ENCODE measurements at places on chromosomes 12 and 14.

GRCh38 chr14:74973905-74974363 lies 18.5 kb upstream of the PGF start:
- no peak for DNase-seq

DNA sequence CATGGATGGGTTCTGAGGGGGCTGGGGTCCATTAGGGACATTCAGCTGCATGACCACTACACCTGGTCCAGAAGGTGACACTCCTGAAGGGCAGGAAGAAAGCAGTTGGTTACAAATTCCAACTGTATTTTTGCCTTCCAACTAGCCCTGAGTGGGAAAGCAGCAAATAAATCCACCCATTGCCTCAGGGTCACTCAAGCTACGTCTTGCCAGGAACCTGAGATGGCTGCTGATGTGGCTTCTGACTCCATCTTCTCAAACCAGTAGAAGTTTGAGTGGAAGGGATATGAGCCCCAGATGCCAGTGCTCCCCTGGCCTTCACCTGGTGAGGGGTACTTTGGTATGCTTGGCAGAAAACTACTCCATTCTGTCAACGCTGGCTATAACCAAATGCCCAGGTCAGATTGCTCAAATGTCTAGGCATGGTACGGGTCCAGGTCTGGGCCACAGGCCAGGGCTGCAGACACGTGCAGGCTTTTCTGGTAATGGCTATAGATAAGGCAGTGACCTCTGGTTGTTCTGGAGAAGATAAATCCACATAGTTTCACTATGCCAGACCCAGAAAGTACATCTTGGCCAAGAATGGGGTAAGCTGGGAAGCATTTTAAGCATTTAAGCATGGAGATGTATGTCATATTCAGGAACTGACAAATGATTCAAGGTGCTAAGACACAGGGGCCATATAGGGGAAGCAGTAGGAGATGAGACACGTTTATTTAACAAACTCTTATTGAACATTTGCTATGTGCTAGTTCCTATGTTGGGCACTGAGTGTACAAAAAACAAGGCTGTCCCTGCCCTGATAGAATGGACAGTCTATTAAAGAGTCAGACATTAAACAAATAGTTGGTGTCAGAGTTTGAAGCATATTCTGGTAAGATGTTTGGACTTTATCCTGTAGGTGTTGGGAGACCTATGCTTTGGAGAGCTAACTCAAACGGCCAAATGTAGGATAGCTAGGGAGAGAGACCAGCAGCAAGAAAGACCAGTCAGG lies 8.3 kb upstream of the STAC3 start:
- no peak for DNase-seq

DNA sequence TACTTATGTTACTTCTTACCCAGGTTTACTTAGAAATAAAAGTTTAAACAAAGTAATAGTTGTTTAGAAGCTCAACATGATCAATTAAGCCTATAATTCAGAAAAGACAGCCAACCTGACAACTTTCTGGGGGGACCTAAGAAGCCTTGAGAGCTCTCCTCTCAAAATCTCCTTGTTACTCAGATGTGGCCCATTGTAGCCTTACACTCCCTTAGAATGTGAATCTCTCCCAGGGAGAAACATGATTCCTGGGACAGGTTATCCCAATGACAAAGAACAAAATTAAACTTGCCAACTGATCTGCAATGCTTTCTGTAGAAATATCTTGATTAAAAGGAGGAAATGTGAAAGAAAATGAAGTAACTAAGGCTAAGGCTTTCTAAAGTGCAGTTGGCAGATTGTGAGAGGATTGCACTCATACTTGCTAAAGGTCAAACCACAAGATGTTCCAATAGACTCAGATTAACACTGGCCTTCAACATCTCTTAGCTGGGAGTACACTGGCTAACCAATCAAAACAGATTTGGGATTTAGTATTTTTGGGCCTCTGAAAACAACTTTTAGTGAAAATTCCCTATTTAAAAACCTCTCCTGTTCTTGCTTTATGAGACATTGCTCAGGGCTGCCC lies 72.3 kb upstream of the TMX1 start:
- DNase-seq, result no peak

GRCh38 chr14:73738518-73739173 lies 24.5 kb upstream of the PNMA1 start:
- no peak for DNase-seq

GRCh38 chr12:129257524-129257923 lies 404.2 kb downstream of the GLT1D1 start:
- DNase-seq, result no peak

GRCh38 chr14:103346286-103346685 lies 12.2 kb downstream of the EIF5 start:
- no peak for DNase-seq

DNA sequence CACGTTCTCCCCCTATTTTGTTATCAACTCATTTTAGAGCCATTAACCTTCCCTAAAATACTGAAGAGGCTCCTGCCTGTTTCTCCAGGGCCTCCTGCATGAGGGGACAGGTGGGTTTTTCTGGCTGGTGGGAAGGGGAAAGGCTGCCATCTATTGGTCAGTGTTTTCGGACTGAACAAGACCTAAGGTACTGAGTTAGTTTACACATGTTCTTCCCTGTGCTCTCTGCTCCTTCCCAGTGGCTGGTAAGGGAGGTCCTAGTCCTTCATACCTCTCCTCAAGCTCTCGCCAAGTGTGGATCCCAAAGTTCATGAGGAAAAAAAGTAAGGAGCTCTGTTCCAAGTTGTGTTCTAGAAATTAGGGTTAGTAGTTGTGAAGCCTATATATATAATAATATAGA lies 357.5 kb downstream of the FSCB start:
- no peak for DNase-seq

GRCh38 chr12:79737875-79738718 lies 47.3 kb upstream of the PAWR start:
- no peak for DNase-seq

DNA sequence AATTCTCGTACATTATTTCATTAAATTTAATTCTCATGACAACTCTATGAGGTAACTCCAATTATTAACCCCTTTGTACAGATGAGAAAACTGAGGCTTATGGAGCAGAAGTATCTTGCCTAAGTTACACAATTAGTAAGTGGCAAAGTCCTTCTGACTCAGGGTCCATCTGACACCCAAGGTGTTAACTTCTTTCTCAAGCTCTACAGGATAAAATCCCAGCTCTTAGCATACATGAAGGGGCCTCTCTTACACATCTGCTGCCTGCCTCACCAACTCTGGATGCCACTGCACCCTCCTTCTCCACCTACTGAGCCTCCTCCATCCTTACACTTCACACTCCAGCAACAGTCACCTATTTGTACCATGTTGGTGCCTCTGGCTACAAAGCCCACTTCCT lies 4.3 kb upstream of the KRT72 start:
- DNase-seq, result no peak

GRCh38 chr12:107415071-107415470 lies 270.5 kb upstream of the PWP1 start:
- DNase-seq, result no peak

- DNase-seq, result no peak
Measured at GRCh38 chr14:30525833-30526232, 33.1 kb upstream of the G2E3 start.
